ENCODE measurements at places on chromosomes 11 and 22.

DNA sequence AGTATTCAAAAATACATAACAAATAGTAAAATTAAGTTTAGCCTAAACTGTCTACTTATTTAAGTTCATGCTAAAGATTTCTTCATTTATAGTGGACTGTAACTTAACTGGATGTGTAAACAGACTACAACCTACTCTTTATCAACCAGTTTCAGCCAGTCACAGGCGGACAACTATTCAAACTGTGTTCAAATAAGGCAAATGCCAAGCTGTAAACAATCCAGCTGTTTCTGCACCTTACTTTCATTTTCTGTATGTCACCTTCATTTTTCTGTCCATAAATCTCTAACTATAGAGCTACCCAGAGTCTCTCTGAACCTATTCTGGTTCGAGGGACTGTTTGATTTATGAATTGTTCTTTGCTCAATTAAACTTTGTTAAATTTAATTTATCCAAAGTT lies 992.8 kb downstream of the DLG2 start:
- no peak for DNase-seq

GRCh38 chr22:49570032-49570848 lies 257.4 kb downstream of the BRD1 start:
- no peak for DNase-seq

- DNase-seq = no peak
Observed at GRCh38 chr11:83002053-83002452, 69.6 kb downstream of the RAB30 start.

GRCh38 chr11:77416357-77416756 lies 57.5 kb downstream of the PAK1 start:
- DNase-seq = no peak

DNA sequence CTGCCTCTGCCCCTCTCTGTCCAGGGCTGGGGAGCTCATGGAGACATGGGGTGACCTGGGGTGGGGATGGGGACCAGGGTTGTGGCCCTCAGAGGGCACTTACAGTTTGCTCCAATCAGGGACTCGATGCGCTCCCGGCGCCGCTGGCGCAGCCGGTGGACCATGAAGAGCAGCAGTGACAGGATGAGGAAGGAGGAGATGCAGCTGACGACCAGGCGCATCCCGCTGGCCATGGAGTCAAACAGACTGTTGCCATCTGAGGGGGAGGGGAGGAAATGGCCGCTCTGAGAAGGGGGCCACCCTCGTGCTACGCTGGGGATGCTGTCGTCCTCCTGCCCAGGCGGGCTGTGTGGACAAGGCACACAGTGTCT lies 80.5 kb downstream of the DGCR2 start:
- DNase-seq = no peak
